GM03348 (cell line): ENCODE measurements at places on chromosomes 1 and 21.

- no peak for DNase-seq
Measured at GRCh38 chr1:150791585-150791984, 16.5 kb downstream of the CTSK start.

DNA sequence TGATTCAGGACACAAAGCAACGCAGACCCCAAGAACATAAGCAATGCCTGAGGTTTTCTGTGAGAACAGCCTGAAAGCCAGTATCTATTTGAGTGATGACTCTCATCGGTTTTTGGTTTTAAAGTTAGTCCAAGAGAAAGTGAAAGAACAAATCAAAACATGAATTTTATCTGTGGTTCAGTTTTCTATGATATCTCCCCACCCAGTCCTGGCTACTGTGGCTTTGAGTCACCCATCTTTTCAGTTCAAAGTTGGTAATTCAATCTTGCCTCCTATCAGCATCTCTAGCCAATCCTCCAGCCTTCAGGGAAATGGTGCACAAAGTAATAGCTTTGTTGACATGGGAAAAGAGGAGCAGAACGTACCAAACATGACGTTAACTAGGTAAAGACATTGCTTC, 40.5 kb upstream of the KRTAP19-8 start:
- DNase-seq: no peak

- peak; percentile 48 for DNase-seq
Measured at GRCh38 chr1:99004254-99004860, 304 bp downstream of the PLPPR5 start.

- peak; percentile 4 for DNase-seq
Measured at GRCh38 chr1:227951624-227952373, 4.1 kb upstream of the WNT9A start.

GRCh38 chr1:91278754-91279153, 125.9 kb downstream of the HFM1 start:
- DNase-seq: peak; percentile 16

DNA sequence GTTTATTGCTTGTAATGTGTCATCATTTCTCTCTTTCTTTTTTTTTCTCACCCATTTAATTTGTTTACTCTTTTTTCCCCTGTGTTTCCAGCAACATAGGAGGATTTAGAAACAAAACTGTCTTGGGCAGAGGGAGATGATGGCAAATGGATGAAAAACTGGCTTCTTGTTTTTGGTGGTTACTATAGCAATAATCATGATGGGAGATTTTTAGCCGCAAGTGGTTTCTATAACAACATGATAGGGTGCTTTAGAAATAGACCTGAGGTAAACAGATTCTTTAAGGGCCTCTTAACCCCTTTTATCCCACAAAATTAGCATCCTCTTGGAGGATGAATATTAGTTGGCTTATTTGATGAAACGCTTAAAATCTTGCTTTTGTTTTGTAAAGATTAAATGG, 51.6 kb downstream of the CRB1 start:
- no peak for DNase-seq

DNA sequence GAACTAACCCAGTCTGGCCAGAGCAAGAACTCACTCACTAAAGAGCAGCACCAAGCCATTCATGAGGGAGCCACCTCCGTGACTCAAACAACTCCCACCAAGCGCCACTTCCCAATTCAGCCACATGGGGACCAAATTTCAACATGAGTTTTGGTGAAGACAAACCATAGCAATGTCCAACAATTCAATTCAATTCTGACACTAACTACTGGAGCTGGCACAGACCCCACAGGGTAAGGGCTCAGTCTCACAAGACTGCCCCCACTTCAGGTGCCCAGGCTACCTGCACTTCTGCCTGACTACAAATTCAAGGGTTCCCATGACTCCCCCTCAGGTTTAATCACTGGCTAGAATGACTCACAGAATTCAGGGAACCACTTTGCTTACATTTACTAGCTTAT, 48.8 kb upstream of the RAP1A start:
- no peak for DNase-seq

GRCh38 chr1:3417082-3417739, 37.3 kb upstream of the ARHGEF16 start:
- no peak for DNase-seq

DNA sequence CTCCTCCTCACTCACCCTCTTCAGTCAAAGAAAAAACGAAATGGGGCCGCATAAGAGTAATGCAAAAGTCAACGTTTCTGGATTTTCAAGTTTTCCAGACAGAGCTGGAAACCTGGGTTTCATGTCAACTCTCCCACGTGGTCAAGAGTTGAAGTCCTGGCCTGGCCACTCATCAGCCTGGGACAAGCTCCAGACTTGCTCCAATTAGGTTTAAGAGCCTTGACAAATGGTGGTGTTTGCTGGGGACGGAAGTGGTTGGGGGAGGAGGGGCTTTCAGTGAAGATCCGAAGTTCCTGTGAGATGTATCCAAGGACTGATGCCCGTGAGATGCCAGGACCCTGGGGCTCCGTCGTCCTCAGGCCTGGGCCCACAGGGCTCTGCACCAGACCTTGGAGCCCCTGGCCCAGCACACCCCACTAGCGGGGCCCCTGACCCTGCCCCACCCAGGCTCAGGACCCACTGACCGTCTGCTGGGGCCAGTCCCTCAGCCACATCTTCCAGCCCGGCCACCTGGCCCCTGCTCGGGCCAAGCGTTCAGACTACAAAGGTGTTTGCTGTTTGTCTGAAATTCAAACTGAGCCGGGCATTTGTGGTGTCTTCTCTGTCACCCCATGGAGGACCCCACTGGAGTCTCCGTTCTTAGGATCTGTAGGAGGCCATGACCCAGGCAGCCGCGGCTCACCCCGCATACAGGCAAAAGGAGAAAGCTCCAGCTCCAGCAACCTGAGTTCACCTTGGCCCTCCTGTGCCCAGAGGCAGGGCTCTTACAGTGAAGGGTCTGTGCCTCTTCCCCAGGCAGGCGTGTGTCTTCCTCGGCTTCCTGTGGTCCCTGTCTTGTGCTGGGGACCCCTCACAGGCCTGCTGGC, 53.3 kb downstream of the SIK1 start:
- DNase-seq: no peak

DNA sequence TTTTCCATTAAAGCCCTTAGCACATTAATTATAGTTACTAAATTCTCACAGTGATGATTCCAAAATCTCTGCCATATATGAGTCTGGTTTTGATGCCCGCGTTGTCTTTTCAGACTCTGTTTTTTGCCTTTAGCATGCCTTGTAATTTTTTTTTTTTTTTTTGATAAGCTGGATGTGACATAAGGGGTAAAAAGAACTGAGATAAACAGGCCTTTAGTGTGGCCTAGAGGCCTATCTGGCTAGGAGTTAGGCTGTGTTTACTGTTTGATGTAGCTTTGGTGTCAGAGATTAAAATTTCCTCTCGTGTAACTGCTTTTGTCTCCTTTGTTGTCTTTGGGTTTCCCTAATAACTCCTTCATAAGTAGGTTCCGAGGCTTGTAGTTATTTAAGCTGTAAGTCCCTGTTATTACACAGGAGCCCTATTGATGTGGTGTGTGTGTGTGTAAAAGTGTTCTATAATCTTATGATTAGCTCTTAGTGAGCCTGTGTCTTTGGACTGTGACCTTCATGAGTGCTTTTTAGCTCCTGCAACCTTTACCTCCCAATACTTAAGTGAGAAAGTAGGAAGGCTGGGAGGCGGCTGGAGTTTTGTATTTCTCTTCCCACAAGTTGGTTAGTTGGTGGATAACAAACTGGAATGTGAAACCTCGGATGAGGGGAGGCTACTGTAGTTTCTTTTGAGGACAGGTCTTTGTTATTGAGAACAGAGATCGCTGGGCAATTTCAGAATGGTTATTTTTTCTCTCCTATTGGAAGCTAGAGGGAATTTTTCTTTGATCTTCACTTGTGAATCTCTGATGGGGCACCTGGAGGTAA, 19.3 kb downstream of the HS2ST1 start:
- DNase-seq: no peak

- DNase-seq: no peak
Measured at GRCh38 chr1:75614399-75614756, 3.5 kb upstream of the SLC44A5 start.

GRCh38 chr1:44860891-44861425, 17.9 kb upstream of the PTCH2 start:
- no peak for DNase-seq

DNA sequence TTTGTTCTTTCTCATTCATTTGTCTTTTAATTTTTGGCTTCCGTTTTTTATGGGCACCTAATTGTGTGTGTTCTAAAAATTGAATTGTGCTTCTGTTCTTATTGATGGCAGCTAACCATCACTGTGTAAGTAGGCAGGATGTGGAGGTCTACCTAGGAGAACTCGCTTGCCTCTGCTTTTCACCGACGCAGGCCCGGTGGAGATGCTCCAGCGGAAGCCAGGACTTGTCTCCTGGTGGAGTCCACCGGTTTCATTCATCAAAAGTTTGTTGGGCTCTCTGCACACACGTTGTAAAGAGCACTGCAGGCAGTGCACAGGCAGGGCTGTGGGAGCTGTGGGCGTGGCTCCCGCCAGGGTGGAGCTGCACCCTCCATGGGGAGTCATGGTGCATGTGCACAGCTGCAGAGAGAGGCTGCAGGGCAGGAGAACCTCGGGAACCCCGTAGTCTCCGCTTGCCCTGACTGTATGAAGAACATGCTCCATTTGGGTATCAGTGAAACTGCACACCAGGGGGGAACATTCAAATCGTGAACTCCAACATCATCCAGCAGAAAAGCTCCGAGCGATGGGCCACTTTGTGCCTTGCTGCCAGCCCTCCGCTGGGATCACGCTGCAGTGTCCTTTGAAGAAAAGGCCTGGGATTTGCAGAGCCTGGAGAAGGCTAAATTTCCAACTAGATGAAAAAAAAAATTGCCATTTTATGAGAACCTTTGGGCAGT, 6.0 kb upstream of the C1orf174 start:
- DNase-seq: no peak

DNA sequence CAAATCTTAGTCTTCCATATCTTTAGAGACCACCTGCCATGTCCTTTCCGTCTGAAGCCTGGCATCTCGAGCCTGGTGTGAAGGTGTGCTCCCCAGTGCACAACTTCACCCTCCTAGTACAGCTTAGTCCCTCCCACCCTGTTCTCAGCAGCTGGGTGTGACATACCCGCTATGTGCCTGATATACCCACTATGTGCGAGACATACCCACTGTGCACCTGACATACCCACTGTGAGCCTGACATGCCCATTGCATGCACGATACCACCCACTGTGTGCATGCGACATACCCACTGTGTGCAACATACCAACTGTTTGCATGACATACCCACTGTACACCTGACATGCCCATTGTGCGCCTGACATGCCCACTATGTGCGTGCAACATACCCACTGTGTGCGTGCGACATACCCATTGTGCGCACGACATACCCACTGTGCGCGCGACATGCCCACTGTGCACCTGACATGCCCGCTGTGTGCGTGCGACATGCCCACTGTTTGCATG, 3.0 kb upstream of the RRP1 start:
- no peak for DNase-seq

DNA sequence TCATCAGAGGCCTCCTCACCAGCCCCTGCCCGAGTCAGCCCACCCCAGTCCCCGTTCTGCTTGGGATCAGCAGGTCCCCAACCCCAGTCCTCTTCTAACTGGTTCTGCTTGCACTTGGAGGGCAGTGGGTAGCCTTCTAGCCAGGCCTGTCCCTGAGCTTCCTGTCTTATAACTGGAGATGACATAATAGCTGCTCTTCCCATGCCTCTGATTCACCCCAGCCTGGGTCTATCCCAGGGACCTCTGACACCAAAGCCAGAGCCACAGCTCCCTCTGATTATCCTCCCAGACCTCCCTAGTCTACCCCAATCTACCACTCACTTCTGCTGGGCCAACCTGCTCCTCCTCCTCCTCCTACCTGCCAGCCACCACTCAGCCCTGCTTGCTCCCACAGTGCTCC, 31.4 kb downstream of the IQGAP3 start:
- DNase-seq: peak; percentile 51

DNA sequence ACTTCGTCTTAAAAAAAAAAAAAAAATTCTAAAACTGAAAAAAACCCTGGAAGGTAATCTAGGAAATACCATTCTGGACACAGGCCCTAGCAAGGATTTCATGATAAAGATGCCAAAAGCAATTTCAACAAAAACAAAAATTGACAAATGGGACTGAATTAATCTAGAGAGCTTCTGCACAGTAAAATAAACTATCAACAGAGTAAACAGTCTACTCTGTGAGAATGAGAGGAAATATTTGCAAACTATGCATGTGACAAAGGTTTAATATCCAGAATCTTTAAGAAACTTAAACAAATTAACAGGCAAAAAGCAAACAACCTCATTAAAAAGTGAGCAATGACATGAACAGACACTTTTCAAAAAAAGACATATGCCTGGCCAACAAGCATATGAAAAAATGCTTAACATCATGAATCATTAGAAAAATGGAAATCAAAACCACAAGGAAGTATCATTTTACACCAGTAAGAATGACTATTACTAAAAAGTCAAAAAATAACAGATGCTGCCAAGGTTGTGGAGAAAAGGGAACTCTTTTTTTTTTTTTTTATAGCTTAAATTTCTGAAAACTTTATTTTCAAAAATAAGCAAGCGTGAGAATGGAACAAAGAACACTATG, 29.4 kb upstream of the RNPC3 start:
- peak; percentile 5 for DNase-seq

- DNase-seq: no peak
Measured at GRCh38 chr1:60596791-60597750, 485.3 kb upstream of the NFIA start.

- no peak for DNase-seq
Measured at GRCh38 chr1:237685551-237685950, 205.2 kb downstream of the ZP4 start.

DNA sequence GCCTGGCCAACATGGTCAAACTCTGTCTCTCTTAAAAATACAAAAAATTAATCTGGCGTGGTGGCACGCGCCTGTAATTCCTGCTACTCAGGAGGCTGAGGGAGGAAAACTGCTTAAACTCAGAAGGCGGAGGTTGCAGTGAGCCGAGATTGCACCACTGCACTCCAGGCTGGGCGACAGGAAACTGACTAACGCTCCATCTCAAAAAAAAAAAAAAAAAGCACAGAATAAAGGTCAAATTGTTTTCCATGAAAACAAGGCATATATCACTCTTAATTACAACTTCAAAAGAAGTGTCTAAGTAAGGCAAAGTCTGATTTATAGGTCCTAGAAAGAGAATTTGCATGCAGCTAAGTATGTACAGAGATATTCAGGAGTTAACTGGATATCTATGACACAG, 25.6 kb downstream of the EYA3 start:
- DNase-seq: no peak

DNA sequence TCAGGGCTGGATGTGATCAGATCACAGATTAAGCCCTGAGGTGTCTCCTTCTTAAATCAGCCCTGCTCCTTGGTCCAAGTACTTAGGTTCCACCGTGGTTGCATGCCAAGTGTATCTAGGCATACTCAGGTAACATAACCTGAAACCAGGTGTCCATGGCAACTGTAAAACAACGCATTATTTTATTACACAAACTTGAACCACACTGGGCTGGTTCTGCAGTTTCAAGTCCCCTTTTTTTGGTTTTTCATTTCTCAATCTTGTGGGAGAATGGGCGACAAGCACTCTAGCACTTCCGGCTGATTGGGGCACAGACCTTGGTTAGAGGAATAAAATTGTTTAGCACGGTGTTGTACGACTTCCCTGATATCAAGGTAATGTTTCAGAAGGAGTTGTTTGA, 65.2 kb downstream of the GBP6 start:
- DNase-seq: no peak

GRCh38 chr1:207250431-207250830, 71.0 kb upstream of the CD55 start:
- DNase-seq: no peak
